ENCODE measurements at places on chromosomes 5 and 9. TPM values are rescaled to one million over a fixed set of nuclear protein-coding genes. Genes with fewer than 3 reads are reported as not detected.
A peak's percentile ranks its signal among the peaks of the same experiment; 100 is the strongest.

- DNase-seq, result no peak
Measured at GRCh38 chr5:90368454-90369246, 40.9 kb downstream of the CETN3 start.

- no peak for DNase-seq
Measured at GRCh38 chr5:90274216-90274615, 135.3 kb downstream of the CETN3 start.

The BAAT gene
- total RNA-seq, result not detected

The MYORG gene
- 1.3 TPM for total RNA-seq

GRCh38 chr9:134793288-134794188 lies 87.1 kb upstream of the FCN2 start:
- no peak for DNase-seq

DNA sequence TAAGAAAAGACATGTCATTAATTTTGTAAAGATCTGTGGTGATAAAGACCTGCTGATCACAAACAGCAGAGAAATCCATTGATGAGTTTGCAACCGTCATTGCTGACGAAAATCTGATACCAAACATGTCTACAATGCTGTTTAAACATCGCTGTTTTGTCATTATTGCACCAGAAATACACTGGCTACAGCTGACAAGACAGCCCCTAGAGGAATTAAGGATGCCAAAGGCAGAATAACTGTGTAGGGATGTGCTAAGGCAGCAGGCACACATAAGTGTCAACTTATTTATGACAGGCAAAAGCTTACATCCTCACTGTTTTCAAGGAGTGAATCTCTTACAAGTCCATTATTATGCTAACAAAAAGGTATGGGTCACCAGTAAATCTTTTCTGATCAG lies 439.3 kb downstream of the TLE1 start:
- no peak for DNase-seq

- DNase-seq, result no peak
Measured at GRCh38 chr5:170741801-170742200, 41.7 kb upstream of the GABRP start.

The HINT1 gene
- 152 TPM for total RNA-seq

GRCh38 chr5:68441309-68442073 lies 225.9 kb downstream of the PIK3R1 start:
- DNase-seq, result no peak

The DAB2IP gene
- total RNA-seq, result 17.4 TPM

The FAM193B gene
- total RNA-seq, result 13.7 TPM

The NUP155 gene
- 62.0 TPM for total RNA-seq

The RLN2 gene
- not detected for total RNA-seq

- no peak for DNase-seq
Measured at GRCh38 chr5:54894957-54895815, 90.2 kb downstream of the ESM1 start.

DNA sequence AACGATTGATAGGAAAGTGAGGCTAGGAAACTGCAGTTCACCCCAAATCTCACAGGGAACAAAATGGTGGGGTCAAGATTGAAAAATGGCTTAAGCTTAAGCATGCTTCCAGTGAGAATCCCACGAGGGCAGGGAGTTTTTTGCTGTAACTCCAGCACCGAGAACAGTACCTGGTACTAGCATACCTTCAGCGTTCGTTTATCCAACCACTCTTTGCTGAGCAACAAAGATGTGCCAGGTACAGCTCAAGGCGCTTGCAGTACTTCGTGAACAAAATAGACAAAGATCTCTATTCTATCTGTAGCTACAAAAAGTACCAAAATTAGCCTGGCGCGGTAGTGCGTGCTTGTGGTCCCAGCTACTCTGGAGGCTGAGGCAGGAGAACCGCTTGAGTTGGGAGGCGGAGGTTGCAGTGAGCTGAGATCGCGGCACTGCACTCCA lies 778 bp upstream of the PPP6C start:
- DNase-seq, result peak; percentile 26

The PCDHA11 gene
- 0.08 TPM for total RNA-seq

GRCh38 chr5:124905256-124906130 lies 159.1 kb upstream of the ZNF608 start:
- no peak for DNase-seq

The ZNF883 gene
- 4.3 TPM for total RNA-seq

- DNase-seq, result peak; percentile 39
Measured at GRCh38 chr5:78549043-78549442, 99.5 kb downstream of the LHFPL2 start.

- DNase-seq, result peak; percentile 74
Measured at GRCh38 chr9:110179734-110180133, 28.2 kb downstream of the C9orf152 start.

The SWI5 gene
- 21.5 TPM for total RNA-seq

GRCh38 chr5:50727845-50728244 lies 61.4 kb downstream of the PARP8 start:
- no peak for DNase-seq

GRCh38 chr9:111648066-111648465 lies 13.3 kb upstream of the GNG10 start:
- no peak for DNase-seq

The CCDC192 gene
- total RNA-seq, result not detected

- no peak for DNase-seq
Measured at GRCh38 chr5:139646912-139647505, 1.1 kb upstream of the CXXC5 start.

GRCh38 chr5:149434162-149435014 lies 55.3 kb upstream of the IL17B start:
- peak; percentile 79 for DNase-seq

The LCN2 gene
- total RNA-seq, result not detected

GRCh38 chr9:95505072-95505716 lies 11.6 kb downstream of the PTCH1 start:
- no peak for DNase-seq

DNA sequence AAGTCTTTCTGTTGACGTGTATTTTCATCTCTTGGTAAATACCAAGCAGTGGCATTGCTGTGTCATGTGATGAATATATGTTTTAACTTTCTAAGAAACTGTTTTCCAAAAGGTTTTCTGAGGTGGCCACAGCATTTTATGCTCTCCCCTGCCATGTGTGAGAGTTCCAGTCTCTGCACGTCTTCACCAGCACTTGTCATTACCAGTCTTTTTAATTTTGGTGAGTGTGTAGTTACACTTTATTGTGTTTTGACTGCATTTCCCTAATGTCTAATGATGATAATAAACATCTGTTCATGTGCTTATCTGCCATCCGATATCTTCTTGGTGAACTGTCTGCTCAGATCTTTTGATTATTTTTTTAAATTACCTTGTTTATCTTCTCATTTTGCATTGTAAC lies 27.4 kb upstream of the GADD45G start:
- DNase-seq, result no peak

DNA sequence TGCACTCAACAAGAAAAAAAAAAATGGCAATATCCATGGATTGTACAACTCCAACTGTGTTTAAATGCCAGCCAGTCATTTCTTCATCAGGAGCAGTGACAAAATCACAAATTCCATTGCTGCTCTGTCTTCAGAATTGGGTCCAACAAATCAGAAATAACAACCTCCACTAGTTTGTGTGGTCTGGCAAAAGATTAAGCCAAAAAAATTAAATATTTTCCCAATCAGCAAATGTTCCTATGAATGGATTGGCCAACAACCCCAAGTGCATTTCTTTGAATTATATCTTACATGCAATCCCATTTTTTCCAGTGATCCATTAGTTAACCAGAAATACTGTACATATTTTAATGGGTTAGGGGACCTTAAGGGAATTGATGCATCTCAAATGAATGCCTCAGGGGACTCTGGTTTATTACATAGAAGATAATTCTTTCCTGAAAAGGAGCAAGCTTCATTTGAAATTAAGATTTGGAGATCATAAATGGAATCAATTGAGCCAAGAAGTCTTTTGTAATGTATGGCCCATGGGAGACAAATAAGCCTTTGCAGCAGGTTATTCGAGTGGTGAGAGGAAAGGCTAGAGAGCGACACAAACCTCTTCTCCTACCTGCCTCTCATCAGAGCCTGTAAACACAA lies 131.8 kb downstream of the TLE1 start:
- peak; percentile 86 for DNase-seq

DNA sequence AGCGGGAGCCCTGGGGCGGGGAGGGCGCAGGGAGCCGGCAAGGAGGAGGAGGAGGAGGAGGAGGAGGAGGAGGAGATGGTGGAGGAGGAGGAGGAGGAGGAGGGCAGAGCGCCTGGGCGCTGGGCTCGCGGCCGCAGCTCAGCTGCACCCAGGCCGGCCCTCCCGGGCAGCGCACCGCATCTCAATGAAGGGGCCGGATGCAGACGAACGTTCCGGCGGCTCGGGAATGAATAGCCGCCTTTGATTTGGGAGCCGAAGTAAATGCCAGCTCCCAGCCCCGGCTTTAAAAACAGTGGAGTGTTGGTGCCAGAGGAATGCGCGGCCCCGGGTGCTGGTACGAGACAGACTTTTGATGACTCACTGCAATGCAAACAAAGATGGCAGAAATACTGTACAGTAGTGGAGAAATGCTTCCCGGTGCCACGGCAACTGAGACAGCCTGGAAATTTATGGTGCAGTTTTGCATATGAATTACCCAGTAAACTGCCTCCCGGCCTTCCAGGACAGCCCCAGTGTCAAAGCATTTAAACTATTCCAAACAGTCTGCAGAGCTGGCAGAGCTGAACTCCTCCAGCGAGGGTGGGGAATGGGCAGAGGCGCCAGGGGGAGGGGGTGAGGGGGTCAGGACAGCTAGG lies 43.1 kb downstream of the NACC2 start:
- peak; percentile 92 for DNase-seq

GRCh38 chr9:21434202-21435014 lies 5.8 kb upstream of the IFNA1 start:
- DNase-seq, result peak; percentile 83

The LHX3 gene
- total RNA-seq, result not detected

GRCh38 chr5:12313602-12314001 lies 409.4 kb upstream of the CTNND2 start:
- DNase-seq, result no peak

- DNase-seq, result no peak
Measured at GRCh38 chr9:22160221-22160620, 151.1 kb upstream of the CDKN2B start.

The COL23A1 gene
- total RNA-seq, result not detected

DNA sequence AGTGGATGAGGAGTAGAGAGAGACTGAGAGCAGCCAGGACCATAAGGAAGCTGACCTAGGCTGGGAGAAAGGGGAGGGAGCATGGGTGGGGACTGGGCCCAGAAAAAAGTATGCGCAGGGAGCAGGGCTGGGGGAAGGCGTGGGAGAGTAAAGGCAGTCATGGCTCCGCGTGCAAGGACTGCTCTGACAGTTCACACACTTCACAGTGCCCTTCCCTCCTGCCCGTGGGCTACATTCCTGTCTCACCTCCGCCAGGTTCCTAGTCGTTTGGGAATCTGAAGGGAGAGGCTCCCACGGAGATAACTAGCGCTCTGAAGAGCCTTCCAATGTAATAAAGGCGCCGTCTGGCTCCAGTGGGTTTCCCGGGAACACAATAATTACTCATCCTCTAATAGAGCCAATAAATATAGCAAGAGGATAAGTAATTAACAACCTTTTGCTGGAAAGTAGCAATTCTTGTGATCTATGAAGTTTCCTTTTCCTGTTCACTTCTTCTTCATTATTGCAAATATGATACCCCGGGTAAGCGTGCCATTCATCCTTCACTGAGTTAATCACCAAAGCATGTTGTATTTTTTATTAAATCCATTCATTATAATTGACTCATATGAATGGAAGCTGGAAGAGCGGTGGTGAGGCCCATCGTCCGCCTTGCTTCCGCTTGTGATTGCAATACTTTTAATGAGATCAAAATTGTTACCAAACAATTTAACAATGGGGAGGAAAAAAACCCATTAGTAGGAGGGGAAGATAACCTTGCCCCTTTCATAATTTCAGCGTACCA lies 39.3 kb downstream of the TTLL11 start:
- no peak for DNase-seq
